ENCODE measurements at places on chromosomes 6 and 20.

- peak; percentile 86 for DNase-seq
Observed at GRCh38 chr6:157221049-157221816, 102.1 kb downstream of the TMEM242 start.

DNA sequence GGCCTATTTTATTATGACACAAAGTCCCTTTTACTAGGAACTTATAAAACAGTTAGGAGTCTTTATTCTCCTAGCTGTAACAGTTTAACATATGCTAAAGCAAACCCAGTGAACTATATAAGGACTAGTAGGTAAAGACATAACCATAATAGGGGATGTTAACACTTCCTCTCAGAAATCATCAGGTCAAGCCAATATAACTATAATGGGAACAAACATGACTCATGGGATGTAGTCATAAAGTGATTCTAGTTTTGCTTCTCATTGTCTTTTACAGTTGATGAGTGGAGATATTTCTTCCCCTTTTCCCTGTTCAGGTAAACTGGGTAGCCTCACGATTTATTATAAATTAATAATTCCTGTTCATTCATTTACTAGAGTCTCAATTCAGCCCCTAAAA lies 9.7 kb downstream of the PTCHD4 start:
- DNase-seq, result no peak

DNA sequence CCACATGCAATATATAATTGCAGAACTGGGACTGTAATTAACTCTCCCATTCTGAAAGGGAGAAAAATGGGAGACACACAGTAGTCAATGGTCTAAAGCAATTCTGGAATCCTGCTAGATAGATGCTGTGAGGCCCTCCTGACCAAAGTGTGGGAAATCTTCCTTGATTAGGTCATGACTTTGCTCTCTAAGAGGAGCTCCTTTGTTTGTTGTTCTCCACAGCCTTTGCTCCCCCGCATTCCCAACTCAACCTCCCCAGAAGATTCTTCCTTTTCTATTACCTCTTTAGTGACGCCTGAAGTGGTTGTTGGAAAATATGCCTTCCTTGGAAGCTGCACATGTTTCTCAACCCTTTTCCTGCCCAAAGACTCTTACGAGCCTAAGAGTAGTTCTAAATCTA lies 28.8 kb upstream of the LIN28B start:
- no peak for DNase-seq

DNA sequence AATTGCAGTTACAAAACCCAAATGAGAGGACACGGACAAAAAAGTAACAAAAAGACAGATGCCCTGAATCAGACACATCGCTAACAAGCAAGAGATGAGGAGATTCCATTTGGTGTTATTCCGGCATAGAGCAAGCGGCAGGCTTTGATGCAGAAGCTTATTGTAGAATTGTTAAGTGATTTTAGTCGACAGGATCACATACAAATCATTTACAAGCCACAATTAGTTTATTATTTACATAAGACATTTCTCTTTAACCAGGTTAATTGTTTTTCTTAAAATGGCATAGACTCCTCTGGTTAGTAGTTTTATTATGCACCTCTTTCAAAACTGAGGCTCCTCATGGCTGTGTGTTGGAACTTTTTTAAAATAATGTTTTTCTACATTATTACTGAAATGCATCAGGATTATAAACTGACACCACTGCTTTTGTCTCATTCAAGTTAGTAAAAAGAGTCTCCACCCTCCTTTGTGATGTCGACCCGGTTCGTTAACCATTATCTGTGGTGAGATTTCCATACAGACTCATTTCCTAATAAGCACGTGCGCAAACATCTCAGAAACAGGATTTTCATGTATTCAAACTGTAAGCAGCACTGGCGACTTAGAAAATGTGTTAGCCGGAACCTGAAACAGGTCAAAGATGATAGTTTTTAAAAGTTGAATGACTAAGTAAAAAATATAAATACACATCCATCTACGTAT lies 119.8 kb downstream of the COL12A1 start:
- no peak for DNase-seq

DNA sequence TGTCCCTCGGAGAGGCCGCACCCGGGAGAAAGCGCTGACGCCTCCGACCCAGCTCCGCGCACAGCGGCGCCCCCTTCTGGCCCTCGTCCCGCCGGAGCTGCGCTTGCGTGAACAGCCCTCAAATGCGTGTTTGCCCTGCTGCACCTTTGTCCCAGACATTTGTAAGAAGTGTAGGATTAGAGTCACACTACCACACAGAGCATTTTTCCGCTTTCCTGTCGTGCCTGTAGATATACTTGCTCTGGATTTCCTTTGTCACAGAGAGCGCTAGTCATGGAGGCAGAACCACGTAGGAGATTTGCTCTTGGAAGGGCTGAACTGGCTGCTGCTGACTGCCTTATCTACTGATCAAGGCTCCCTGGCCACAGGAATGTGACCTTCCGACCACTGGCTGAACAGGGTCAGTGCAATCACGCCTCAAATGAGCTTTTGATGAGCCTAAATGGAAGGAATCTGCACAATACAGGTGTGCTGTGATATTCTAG lies 62.3 kb downstream of the PAX1 start:
- no peak for DNase-seq

- DNase-seq, result no peak
Observed at GRCh38 chr6:4687989-4688947, 87.9 kb upstream of the CDYL start.

DNA sequence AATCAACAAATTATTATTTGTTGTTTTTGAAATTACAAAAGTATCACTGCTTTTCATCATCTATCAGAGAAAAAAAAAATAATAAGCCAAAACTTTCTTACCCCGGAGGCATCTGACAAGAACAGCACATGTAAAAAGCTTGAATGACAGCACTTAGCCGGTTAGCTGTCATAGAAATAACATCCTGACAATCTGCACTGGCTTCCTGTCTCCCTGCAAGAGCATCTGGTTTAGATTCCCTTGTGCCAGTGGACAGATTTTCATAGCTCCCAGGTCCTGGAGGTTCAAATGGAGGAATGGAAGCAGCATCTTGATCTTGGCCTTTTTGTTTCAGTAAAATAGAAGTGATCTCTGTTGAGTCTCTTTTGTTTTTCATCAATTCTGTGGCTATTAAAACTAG lies 74.8 kb downstream of the HACE1 start:
- no peak for DNase-seq

- DNase-seq, result no peak
Observed at GRCh38 chr20:8602389-8603116, 466.3 kb upstream of the PLCB4 start.

GRCh38 chr6:95686895-95687294 lies 109.6 kb downstream of the MANEA start:
- no peak for DNase-seq

DNA sequence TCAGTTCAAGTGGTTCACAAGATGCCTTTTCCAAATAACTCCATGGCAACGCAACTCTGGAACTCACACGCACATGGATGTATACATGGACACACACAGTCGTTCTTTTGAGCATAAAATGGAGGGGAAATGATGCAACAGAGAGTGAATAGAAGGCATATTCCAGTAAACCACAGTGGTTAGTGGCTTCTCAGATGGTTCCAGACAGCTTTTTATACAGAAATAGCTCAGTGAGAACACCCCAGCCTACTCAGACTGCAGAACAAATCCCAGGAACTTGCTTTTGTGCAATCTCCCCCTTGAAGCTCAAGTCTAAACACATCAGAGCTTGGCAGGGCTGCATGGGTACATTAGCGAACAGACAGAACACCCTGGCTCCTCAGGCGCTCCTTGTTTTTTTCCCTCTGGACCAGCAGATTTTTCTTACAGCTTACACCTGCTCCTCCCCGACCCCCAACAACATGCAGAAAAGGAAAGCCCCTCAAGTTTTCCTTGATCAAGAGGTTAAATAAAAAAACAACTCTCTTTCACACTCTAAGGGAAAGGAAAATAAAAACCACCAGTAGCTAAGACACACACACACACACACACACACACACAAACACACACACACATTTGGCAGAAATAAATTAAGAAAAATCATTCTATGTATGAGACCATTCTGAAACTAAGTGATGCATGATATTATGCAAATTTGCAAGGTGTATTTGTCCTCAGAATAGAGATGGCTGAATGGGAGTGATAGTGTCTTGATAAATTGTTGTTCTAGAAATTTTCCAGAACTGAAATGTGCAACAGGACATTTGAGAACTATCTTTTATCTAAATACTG lies 51.2 kb upstream of the RANBP9 start:
- no peak for DNase-seq

DNA sequence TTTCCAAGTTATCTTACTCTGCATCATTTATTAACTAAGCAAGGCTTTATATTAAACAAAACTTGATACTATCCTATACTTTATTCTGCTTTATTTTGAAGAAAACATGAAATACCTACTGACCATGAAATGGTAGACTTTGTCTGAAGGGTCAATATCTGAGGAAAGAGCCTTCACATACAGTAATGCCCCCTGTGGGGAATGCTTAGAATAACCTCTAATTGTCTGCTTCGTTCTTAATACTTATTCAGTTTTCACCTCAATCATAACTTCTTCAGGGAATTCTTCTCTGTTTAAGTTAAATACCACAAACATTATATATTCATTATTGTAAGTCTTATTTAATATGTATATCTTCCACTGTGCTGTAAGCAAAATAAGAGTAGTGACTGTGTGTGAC lies 498.9 kb upstream of the MANEA start:
- no peak for DNase-seq

DNA sequence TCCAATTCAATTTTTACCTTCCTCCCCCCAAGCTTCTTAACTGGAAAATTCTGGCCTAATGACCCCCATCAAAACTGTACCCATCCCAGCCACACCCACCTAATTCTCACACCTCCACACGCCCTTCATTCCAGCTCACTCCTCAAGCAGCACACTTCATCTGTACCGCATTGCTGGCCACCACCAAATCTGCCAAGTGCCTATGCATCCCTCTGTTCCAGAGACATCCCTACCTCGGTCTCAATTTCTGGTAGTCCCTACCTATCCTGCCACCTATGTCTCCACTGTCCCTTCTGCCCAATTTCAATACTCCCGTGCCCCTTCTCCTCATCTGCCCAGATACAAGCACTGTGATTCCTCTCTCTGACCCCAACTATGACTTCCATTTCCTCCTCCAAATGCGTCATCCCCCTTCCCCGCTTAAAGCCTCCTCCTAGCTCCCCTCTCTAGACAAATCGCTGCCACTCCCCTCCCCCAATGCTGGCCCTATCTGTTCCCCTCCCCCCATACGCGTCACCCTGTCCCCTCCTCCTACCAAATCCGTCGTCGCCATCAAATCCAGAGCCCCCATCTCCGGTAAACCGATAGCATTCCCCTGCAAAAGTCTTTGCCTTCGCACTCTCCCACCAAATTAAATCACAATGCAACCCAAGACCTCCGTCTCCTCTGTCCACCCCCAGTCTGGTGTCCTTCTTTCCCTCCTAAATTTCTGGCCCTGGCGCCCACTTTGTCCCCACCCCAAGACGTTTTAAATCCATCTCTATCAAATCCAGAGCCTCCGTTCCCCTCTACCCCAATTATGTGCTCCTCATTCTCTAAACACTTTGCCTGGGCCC lies 1.2 kb downstream of the MTCH1 start:
- no peak for DNase-seq

- no peak for DNase-seq
Observed at GRCh38 chr6:129753422-129753821, 43.4 kb upstream of the ARHGAP18 start.

GRCh38 chr6:150478656-150479545 lies 110.1 kb downstream of the IYD start:
- DNase-seq, result no peak

DNA sequence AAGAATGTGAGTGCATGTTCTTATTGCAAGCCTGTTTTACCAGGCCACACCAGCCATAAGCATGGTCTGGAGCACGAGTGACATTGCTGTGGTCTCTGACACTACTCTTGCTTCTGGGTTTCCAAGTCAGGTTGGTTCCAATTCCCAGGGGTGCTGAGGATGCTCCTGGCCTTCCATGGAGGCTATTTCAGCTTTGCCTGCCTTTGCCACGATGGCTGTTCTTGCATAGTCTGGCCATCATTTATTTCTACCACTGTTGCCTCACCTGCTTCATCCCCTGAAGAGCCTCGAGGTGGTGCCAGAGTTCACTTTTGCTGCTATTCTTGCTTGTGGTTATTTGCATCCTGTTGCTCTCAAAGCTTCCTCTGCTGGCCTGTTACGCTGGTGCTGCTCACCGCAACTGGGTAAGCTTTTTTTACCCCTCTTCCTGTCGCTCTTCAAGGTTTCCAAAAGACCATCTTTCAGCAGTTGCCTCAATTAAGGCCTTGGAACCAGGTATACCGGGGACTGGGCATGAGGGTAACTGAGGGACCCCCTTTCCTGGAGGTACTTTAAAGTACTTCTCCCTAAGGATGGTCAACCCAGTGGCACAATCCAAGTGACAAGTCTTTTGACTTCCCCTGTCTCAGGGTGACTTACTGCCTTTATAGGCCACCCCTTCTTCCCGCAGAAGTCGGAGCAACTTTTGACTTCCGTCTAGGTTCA lies 64.5 kb downstream of the AKAP7 start:
- peak; percentile 40 for DNase-seq

DNA sequence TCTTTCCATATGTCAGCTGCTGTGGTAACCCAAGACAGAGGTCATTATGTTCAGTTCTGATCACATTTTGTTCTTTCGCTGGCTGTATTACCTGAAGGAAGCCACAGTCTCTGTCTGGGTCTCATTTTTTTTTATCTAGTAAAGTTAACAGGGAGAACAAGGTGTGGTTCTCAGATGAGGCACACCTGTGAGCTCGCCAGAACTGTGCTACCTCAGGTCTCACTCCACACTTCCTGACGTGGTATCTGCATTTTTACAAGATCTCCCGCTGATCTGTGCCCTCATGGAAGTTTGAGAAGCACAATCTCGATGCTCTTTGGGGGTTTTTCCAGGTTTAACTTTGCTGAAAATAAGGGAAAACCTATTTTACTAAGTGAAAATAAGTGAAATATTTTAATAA lies 169.5 kb upstream of the CENPW start:
- DNase-seq, result no peak

GRCh38 chr6:149190224-149190831 lies 127.2 kb upstream of the TAB2 start:
- peak; percentile 28 for DNase-seq

DNA sequence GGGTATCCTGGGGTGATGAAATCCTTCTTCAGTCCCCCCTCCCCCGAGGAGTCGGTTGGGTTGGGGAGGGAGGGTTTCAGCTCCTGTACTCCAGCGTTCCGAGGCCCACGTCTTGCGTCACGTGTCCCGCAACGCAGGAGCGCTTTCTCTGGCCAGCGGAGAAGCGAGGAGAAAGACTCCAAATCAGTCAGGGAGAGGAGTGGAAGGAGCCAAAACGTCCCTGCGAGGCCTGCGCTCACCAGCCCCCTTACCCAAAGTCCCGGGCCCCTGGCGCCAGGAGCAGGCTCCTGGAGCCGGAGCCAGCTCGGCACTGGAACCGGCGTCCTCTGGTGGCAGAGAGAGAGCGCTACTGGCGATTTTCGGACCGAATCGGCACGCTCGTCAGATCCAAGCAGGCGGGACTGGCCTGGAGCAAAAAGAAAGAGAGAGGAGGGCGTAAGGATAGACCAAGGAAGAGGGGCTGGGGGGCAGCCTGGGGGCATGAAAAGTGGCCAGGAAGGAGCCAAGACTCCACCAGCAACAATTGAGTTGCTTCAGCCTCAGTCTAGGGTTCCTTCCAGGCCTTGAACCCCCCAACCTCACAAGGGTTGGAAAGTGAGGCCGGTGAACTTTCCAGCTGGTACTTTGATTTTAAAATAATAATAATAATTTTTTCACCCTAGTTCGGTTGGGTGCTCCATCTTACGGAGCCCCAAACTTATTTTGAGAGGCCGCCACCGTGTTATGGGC lies at the start of gene GNAS:
Gene GNAS (plus strand): TSS at position 174 of the 729 bp plus-strand sequence.
- peak; percentile 59 for DNase-seq
